ENCODE measurements at places on chromosomes 1 and 21.

DNA sequence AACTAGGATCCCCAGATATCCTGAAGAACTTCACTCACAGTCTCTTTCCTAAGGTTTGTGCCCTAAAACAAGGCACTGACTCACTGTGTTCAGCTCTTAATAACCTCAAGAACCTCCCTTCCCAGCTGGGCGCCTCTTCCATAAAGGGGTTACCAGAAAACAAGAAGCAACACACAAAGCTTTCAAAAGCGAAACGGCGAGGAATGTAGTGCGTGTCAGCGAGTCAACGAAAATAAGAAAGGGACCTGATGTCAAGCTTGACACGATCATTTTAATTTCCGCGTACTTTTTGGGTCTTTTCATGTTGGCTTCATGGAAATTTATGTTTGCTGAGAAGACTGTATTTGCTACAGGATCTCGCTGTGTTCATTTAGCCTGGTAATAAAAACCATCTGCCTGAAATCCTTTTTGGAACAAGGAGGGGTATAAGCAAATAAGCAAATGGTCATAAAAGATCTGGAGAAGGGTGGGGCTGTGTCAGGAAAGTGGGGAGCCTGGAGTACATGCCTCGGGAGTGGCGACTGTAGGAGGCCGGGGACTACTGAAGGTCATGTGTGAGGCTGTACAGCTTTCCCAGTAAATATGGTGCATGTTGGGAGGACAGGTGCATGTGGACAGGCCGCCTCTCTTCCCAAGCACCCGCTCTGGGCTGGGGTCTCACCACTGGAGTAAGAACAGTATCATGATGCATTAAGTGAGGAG is 11.4 kb upstream of the CLDN14 start:
- no peak for DNase-seq

GRCh38 chr1:23722652-23723051 is 20.6 kb upstream of the ELOA start:
- DNase-seq = no peak

DNA sequence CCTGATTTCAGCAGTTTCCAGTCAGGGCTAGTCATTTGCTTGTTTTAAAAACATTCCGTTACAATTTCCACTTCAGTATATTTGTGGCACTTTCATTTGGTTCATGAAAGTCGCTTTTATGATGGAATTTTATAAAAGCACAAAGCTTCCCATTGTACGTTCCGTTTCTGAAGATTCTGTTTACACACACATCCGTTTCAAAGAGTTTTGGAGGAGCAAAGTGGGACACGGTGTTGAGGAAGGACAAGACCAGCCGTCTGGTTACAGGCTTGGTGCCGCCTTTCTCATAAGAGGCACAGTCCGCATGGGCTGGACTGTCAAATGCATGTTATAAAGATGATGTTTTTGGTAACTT is 60.3 kb downstream of the FAAP20 start:
- no peak for DNase-seq

- DNase-seq = peak; percentile 40
Measured at GRCh38 chr1:111369177-111369576, 58.4 kb downstream of the OVGP1 start.

DNA sequence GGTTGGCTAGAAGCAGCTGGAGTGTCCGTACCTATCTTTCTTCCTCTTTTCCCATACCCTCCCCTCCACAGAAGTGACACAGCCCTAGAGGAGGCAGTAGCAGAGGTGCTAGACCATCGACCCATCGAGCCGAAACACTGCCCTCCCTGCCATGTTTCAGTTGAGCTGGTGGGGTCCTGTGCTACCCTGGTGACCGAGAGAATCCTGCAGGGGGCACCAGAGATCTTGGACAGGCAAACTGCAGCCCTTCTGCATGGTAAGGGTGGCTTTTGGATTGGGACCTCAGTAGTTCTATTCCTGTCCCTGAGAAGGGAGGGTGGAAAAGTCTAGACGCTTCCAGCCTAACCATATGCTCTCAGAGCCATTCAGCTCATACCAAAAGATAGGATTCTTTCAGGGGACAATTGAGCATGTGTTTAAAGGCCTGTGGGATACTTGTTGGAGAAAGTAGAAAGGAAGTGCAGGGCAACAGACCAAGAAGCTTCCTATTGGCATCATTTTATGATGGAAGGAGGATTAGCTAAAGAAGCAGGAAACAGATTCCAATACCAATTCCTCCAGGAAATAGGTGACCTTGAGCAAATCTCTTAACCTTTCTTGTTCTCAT is 11.7 kb upstream of the BNIPL start:
- peak; percentile 76 for DNase-seq

GRCh38 chr1:13697738-13698137 is 2.2 kb upstream of the PRDM2 start:
- no peak for DNase-seq

DNA sequence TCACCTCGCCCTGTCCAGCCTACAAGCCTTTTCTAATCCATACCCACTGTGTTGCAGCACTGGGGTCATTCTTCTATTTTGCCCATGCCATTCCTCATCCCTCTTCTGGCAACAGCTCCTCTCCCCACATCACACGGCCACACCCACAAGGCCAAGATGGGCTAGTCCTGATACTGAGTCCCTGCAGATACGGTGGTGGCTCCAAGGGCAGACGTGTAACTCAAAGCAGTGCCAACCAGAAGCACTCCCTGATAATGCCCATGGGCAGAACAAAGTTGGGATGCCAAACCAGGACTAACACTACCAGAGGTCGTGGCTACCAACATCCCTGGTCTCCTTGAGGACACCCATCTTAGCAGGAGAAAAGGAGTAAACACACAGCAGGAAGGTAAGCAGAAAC is 64.8 kb downstream of the APP start:
- no peak for DNase-seq

DNA sequence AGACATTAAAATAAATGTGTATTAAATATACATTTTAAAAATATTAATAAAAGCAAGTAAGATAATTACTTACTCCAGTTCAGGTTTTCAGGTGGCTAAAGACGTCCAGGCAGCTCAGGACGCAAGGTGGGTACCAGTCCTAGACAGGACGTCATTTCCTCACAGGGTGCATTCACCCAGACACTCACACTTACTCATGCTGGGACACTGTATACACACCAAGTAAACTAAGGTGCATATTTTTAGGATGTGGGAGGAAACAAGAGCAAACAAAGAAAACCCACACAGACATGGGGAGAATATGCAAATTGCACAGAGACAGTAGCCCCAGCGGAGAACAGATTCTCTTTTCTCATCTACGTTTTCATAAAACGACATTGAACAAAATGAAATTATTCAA is 457.9 kb downstream of the BRINP3 start:
- no peak for DNase-seq

GRCh38 chr21:27221077-27221476 is 254.2 kb upstream of the ADAMTS5 start:
- no peak for DNase-seq

- no peak for DNase-seq
Measured at GRCh38 chr1:223175032-223175431, 32.0 kb upstream of the TLR5 start.

GRCh38 chr1:77970192-77970591 is 8.7 kb downstream of the FUBP1 start:
- peak; percentile 28 for DNase-seq

DNA sequence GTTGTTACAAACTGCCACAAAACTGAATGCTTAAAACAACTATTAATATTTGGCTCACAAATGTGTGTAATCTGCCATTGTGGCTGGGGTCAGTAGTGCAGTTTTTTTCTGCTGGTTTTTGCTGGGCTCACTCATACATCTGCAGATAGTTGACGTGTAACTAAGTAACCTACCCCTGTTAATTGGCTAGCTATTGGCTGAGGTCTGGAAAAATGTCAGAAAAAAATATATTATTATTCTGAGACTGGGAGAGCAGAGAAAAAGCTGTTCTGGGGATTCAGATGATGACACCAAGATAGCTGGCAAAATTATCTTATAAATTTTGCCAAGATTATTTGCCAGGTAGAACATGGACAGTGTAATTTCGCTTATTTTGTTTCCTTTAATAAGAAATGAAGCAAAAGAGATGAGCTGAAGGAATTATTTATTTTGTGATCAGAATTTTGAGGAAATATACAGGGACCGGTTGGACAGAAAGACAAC is 616.1 kb upstream of the ADAMTS5 start:
- DNase-seq = no peak

DNA sequence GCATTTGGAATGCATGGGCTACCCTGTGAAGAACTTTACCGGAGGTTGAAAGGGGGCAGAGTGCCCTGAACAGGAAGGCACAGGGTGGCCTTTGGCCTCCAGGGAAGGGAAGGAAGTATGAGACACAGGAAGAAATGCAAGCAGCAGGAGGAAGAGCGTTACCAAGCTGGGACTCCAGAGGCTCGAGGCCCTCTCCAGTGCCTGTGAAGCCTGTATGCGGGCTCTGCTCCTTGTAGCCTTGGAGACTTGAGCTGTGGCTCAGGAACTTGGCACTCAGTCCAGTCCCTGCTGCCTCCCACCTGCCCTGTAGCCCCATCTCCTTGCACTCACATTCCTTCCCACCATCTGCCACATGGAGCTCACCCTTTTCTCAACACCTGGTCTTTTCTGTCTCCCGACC is 33.5 kb upstream of the RNF19B start:
- DNase-seq = peak; percentile 45

- DNase-seq = peak; percentile 61
Measured at GRCh38 chr1:152654110-152654509, 9.1 kb upstream of the LCE2D start.

GRCh38 chr1:204730826-204731459 is 45.4 kb upstream of the LRRN2 start:
- no peak for DNase-seq

- DNase-seq = peak; percentile 50
Measured at GRCh38 chr1:67664048-67664447, 21.0 kb upstream of the GADD45A start.

DNA sequence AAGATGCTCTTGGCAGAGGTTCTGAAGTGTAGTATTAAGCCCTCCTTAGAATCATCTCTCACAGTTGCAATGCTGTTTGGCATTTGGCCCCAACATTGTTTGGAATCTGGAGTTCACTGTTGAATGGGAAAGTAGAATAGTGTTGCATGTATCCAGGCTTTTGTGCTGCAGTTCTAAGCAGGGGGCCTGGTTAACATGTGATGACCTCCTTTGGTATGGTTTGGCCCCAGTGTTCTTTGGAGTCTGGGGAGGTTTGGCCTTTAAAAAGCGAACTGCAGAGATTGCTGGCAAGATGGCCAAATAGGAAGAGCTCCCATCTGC is 61.8 kb upstream of the PLD5 start:
- no peak for DNase-seq

- no peak for DNase-seq
Measured at GRCh38 chr1:180165096-180165495, 10.4 kb downstream of the QSOX1 start.

- DNase-seq = peak; percentile 67
Measured at GRCh38 chr1:26015358-26015757, 6.2 kb upstream of the EXTL1 start.

DNA sequence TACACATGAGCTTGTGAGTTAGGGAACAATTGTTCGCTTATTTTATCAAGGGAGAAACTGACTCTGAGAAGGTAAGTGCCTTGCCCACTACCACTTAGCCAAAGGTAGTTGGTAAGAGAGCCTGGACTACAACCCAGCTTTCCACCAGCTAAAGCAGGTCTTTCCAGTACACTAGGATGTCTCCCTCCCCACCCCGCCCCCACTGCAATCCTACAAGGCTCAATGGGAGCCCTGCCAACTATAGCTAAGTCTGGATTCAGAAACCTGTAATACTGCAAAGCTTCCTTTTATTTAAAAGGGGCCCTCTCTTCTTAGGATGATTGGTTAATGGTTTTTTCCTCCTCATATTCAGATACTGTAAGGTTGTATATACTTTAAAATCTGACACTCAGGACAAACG is 102.0 kb upstream of the C8B start:
- DNase-seq = peak; percentile 5

- DNase-seq = no peak
Measured at GRCh38 chr1:223456747-223457146, 63.5 kb downstream of the CCDC185 start.

- peak; percentile 25 for DNase-seq
Measured at GRCh38 chr1:164660412-164660772, 101.4 kb downstream of the PBX1 start.

DNA sequence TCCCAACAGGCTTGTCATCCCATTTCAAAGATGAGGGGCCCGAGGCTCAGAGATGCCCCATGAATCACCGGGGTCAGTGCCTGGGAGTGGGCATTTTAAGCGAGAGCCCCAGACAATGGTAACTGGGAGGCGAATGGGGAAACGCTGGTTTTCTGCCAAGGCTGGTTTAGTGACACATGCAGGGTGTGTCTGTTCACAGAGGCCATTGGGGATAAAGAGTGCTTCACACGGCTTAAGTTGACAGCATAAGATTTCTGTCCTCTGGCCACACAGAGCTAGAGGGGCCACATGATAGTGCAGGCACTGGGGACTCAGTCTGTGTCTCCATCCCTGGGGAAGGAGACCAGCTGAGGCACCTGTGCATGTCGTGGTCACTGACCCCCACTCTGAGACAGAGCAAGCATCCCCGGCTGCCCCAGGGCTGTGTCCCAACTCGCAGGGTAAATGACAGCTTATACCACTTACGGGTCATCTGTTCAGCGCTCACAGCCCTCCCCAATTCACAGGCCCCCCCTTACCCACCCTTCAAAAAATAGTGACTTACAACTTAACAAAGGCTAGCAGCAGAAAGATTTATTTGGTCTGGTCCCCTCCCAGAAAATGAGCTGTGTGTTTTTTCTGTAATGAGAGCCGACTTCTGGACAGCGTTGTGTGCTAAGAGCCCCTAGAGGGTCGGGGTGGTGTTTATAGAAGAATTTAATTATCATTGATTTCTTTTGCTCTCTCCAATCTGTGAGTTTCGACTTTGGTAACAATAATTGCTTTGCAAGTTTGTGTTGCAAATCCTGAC is 34.9 kb upstream of the ARHGEF16 start:
- DNase-seq = peak; percentile 2

DNA sequence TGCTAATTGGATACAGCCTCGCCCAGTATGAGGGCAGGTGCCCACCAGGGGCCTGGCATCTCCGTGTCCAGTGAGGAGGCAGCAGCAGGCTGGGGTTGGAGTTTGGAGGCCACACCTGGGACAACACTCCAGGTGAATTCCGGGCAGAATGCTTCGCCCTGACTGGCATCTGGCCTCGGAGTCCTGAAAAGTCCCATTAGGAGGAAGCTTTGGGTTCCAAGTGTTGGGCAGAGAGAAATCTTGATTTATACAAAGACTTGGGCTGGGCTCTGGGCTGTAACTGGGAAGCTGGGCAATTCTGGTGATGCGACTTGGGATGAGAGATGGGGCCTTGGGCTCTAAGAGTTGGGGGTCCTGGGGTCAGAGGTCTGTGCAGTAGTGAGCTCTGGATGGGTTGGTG is 48.1 kb upstream of the CSF3R start:
- DNase-seq = no peak

GRCh38 chr21:22516230-22516629 is 1518.0 kb downstream of the NCAM2 start:
- no peak for DNase-seq
